CD4-positive, alpha-beta T cell treated with Interleukin-15 for 4 hours (primary cell): ENCODE measurements at places on chromosomes 16 and 17.

GRCh38 chr16:88076211-88076931, 125.1 kb downstream of the BANP start:
- DNase-seq = no peak

GRCh38 chr17:9513266-9513665, 62.4 kb downstream of the STX8 start:
- no peak for DNase-seq

GRCh38 chr17:77146882-77147281, 6.1 kb downstream of the SEC14L1 start:
- no peak for DNase-seq

GRCh38 chr16:30533146-30533522, 1.5 kb downstream of the ZNF747 start:
- DNase-seq = no peak

- no peak for DNase-seq
These were observed 93.8 kb downstream of the PGS1 start for GRCh38 chr17:78472035-78472905.

- no peak for DNase-seq
These were observed 26.3 kb downstream of the LAT start for GRCh38 chr16:29011112-29011511.

- DNase-seq = no peak
These were observed 1.2 kb upstream of the MIF4GD start for GRCh38 chr17:75271955-75272847.

- DNase-seq = no peak
These were observed 11.5 kb downstream of the DLG4 start for GRCh38 chr17:7208027-7208571.

DNA sequence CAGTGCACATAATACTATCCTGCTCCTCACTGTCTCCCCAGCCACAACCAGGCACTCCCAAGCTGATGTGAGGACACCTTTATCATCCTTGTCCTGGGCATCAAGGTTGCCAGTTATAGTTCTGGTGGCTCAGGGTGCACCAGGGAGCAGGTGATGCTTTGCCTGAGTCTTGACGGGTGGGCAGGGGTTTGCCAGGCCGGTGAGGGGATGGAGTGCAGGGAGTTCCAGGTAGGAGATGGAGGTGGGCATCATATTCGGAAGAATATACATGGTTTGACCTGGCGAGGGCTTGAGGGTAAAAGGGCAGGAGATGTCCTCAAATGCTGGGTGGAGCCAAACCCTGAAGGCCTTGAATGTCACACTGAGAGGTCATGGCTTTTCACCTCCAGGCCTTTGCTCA, 115.8 kb upstream of the CRHR1 start:
- no peak for DNase-seq

- DNase-seq = peak; percentile 54
These were observed 9.6 kb upstream of the CES1 start for GRCh38 chr16:55842369-55843104.
